ENCODE measurements at places on chromosomes 13 and 19.
A peak's percentile ranks its signal among the peaks of the same experiment; 100 is the strongest.

DNA sequence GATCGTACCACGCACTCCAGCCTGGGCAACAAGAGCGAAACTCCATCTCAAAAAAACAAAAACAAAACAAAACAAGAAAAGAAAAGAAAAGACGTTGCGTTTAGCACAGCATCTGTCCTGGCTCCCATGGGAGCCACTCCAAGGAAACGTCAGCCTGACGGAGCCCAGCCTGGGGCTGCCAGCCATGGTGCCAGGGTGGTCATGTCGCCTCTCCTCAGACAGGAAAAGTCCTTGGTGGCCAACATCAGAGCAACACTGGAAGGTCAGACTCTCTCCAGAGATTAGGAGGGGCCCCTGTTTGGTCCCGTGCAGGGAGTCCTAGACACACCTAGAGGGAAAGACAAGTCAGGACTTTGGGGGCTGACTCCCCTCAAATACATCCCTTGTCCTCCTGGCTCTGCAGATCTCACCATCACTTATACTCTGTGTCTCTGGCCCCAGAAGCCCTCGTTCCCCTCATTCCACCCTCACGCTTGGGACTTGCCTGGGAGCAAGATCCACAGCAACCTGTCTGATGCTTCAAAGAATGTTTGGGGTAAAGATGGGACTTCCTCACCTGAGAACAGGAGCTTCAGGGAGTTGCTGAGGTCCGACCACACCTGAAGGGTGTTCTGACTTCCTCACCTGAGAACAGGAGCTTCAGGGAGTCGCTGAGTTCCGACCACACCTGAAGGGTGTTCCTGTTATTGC lies 9.3 kb downstream of the LILRA4 start:
- DNase-seq = no peak

DNA sequence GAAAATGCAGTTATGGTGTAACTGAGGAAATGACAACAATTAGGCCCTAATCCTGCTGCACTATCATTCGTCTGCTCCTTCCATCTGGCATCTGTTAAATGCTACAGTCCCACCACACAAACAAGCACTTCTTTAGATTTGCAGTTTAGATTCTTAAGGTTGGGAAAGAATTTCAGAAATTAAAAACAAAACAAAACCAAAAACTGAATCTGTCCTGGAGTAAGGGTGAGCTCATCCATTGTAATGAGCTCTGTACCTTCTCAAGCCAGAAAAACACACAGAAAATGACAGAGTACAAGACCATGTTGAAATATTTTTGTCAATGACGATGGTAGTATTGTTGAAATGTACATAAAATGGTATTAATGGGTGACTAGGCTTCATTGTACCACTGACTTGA lies 28.3 kb downstream of the SMAD9 start:
- DNase-seq = no peak

DNA sequence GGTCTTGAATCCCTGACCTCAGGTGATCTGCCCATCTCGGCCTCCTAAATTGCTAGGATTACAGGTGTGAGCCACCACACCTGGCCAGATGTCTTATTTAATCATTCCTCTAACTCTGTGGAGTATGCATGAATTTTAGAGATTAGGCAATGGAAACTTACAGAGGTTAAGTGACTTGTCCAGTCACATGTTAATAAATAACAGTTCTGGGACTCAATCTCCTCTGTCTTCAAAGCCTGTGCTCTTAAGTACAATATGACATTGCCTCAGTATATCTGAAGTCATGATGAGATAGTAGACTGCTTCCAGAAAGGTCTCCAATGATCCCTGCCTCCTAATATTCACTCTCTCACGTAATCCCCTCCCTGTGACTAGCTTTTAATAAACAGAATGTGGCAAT lies 72.9 kb upstream of the TDRD3 start:
- no peak for DNase-seq

- no peak for DNase-seq
Measured at GRCh38 chr13:114024603-114025404, 50.9 kb upstream of the C13orf46 start.

DNA sequence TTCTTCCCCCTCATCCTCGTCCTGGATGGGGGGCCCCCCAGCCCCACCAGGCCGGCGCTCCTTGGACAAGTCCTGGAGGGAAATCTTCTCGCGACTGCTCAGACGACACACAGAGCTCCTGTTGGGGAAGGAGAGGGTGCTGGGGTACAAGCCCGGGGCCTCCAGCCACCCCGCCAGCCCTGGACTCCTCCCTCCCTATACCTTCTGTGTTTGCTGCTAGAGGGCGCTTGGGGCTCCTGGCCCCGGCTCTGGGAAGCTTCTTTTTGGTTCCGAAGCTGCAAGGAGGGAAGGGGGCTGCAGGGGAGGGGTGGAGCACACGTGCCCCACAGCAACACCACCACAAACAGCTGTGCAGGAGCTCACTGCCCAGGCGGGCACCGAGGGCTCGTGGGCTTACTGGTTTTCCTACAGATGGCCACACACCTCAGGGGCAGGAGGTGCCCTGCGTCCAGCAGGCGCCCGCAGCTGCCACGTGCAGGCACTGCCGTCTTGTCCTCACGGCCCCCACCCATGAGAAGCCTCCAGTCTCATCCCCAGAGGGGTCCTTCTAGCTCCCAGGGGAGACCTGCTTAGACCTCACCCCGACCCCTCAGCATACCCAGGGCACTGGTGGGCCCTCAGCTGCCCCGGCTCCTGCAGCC lies 20.5 kb downstream of the EPS8L1 start:
- no peak for DNase-seq

- DNase-seq = peak; percentile 87
Measured at GRCh38 chr19:12064590-12065538, at the start of gene ZNF844. ZNF844 (plus strand) TSS chr19:12064731; CDS start chr19:12064874, 143 bp downstream.

DNA sequence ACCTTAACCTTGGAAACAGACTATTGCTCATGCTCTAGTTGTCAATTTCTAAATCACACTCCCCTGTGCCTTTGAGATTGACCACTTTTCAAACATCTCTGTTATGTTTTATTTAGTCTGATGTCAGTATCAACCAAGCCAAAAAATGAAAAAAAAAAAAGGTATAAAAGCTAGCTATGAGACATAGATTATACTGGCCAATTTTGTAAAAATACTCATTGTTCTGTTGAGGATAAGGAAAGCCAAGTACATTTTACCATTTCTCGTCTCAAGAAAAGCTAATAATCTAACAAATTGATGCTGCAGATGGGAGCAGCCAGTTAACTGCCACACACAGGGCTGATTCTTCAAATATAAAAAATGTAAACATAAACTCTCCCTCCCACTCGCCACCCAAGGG lies 572.6 kb upstream of the KLF12 start:
- DNase-seq = no peak

GRCh38 chr13:51912511-51913225 lies 50.9 kb downstream of the CCDC70 start:
- no peak for DNase-seq

- no peak for DNase-seq
Measured at GRCh38 chr19:38952395-38953165, 21.8 kb downstream of the MRPS12 start.

DNA sequence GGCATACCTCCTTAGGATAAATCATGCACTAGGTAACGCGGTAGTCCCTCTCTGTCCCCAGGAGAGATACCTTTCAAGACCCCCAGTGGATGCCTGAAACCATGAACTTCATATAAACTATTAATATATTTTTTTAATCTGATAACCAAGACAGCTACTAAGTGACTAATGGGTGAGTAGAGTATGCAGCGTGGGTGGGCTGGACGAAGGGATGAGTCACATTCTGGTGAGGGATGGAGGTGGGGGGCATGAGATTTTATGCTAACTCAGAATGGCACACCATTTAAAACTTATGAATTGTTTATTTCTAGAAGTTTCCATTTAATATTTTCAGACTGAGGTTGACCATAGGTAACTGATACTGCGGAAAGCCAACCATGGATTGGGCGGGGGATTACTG lies 46.2 kb downstream of the CDK8 start:
- DNase-seq = peak; percentile 36

DNA sequence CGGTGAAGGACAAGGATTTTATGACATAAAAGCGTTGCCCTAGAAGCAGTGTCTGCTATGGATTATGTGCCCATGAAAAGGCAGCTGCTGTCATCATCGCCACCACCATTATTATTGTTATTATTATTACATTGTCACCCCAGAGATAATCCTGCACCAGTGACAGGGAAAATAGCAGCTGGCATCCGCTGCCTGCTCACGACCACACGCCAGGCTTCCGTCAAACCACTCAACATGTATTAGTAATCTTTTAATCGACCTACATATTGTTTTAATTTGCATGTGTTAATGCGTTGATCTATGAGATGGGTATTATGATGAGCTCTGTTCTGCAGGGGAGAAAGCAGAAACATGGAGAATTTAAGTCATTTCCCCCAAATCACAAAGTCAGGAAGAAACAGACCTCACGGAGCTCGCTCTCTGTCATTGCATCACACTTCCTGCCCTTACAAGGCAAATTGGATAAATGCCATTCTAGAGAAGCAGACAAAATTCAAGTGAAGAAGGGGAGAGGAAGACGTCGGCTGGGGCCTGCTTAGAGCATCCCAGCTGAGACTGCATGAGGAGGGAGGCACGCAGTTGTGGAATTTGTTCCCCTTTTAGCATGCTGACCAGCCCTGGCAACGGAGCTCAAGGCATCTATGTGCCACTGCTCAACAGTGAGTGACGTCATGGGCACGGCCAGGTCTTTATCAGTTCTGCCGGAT lies at the start of gene FFAR3:
Gene FFAR3 (plus strand): TSS at position 594 of the 707 bp plus-strand sequence. CDS start 431 bp downstream, outside the sequence.
- DNase-seq = no peak

DNA sequence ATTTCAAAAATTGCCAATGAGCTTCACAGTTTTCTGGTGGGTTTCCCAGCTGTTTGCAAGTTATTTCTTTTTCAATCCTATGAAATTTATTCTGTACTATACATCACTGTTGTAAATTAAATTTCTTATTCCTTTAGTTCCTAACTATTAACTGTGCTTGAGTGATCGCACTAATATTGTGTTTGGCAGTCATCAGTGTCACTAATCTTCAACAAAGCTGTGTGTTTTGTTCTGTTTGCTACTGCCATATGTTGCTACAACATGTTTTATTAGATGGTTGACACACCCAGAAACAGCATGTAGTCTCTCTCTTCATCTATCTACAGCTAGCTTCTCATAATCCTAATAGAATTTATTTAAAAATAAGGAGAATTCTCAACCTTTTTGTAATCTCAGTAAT lies 453.6 kb upstream of the PRR20A start:
- no peak for DNase-seq

GRCh38 chr19:12284631-12285030 lies 10.1 kb downstream of the ZNF44 start:
- DNase-seq = no peak

DNA sequence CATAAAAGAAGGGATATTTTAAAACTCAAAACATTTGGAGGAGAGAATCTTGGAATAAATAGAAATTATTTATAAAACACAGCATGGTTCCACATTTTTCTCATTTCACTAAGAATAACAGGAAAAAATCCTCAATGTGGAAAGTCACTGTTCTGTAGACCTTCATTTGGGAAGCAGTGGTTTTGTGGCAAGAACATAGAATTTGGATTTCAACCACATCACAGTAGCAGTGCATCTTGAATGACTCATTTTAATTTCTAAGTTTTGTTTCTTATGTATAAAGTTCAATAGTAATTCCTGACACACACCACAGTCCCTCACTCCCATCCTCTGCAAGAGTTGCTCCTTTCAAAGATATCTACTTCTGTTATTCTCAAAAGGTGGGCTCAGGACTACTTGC lies 264.0 kb downstream of the ENOX1 start:
- DNase-seq = no peak

DNA sequence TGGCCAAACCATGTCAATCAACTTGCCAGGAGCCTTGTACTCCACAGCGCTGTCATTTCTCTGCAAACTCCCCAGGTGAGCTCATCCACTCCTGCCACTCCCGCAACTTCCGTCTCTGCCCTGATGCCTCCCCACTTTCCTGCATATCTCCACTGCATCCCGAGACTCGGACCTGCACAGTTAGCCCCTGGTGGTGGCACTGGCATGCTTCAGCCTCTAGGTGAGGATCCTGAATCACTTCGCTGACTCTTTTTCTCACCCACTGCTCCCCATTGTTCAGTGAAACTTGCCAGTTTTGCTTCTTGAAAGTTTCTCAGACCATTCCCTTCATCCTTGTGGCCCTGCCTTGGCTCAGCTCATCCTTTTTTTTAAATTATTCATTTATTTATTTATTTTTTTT lies 3.4 kb upstream of the CTU1 start:
- DNase-seq = no peak

DNA sequence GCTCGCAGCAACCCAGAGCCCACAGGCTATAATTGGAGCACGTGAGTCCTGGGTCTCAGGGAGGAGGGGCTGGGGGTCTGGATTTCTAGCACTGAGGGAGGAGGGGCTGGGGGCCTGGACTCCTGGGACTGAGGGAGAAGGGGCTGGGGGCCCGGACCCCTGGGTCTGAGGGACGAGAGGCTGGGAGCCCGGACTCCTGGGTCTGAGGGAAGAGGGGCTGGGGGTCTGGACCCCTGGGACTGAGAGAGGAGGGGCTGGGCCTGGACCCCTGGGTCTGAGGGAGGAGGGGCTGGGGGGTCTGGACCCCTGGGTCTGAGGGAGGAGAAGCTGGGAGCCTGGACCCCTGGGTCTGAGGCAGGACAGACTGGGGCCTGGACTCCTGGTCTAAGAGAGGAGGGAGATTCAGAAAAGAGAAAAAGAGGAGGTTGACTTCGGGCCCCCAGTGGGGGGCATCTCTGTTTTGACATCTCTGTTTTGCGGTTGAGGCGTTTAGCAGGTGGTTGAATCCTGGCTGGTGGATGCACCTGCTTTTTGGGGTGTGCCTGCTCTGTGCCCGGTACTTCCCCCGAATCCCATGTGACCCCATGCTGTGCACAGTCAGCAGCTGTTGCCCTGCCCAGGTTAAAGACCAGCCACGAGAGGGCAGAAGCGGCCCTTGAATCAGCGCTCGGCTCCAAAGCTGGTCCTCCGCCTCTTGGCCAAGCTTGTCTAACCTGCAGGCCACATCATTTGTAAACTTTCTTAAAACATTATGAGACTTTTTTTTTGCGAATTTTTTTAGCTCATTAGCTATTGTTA lies 10.5 kb downstream of the PVR start:
- peak; percentile 81 for DNase-seq

GRCh38 chr19:3660493-3661219 lies 34.1 kb upstream of the CACTIN start:
- no peak for DNase-seq

DNA sequence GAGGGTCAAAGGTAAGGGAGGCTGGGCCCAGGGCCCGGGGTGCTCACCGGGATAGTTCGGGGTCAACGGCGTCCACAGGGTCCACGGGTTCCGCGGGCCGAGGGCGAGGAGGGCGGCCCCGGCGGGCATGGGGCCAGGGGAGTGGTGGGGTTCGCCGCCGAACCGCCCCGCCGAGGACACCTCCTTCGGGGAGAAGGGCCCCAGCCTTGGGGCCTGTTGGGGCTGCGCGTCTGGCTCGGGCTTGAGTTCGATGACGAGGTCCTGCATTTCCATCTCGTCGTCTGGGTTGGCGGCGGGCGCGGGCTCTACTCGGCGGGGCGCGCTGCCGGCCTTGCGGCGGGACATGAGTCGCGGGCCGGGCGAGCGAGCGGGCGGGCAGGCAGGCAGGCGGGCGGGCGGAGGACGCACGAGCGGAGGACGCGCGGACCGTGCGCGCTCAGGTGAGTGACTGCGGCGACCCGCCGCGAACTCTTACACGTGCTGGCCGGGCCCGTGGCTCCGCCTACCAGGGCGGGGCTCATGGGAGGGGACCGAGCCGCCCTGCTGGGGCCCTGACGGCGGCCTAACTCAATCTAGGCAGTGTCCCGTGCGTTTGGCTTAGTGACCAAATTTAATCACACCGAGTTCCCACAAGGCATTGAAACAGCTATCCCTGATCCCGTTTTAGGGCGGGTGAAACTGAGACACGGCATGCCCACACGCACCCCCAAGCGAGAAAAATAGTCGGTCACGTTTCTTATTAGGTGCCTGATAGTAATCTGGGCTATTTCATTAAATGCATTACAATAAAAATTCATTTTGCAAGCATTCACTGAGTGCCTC lies at the start of gene ZNF296:
Gene ZNF296 (minus strand): TSS at position 450 of the 822 bp plus-strand sequence. CDS start 105 bp downstream, at position 345.
- peak; percentile 88 for DNase-seq
